ENCODE measurements at places on chromosomes 16 and 17. TPM values are rescaled to one million over a fixed set of nuclear protein-coding genes. Genes with fewer than 3 reads are reported as not detected.

The ATP2A1 gene
- total RNA-seq = not detected

The TEX14 gene
- total RNA-seq = not detected

The HP gene
- total RNA-seq = not detected

The FA2H gene
- total RNA-seq = not detected

The TBX4 gene
- not detected for total RNA-seq

The RCVRN gene
- total RNA-seq = not detected

The KRT31 gene
- not detected for total RNA-seq

The ABCA10 gene
- 1.1 TPM for total RNA-seq

The HS3ST2 gene
- not detected for total RNA-seq

The CRYBA1 gene
- total RNA-seq = not detected

The C16orf46 gene
- total RNA-seq = not detected

The DPEP2 gene
- total RNA-seq = not detected

The CARHSP1 gene
- 203 TPM for total RNA-seq

The KRT12 gene
- total RNA-seq = not detected

The NUFIP2 gene
- 15.8 TPM for total RNA-seq

The GLYR1 gene
- 33.2 TPM for total RNA-seq

The DRC3 gene
- total RNA-seq = under 0.01 TPM

The KRTAP3-1 gene
- total RNA-seq = not detected

The RASD1 gene
- 2.1 TPM for total RNA-seq

Data from myometrial cell (primary cell).